ENCODE measurements at places on chromosomes 1 and 21.
A peak's percentile ranks its signal among the peaks of the same experiment; 100 is the strongest.

DNA sequence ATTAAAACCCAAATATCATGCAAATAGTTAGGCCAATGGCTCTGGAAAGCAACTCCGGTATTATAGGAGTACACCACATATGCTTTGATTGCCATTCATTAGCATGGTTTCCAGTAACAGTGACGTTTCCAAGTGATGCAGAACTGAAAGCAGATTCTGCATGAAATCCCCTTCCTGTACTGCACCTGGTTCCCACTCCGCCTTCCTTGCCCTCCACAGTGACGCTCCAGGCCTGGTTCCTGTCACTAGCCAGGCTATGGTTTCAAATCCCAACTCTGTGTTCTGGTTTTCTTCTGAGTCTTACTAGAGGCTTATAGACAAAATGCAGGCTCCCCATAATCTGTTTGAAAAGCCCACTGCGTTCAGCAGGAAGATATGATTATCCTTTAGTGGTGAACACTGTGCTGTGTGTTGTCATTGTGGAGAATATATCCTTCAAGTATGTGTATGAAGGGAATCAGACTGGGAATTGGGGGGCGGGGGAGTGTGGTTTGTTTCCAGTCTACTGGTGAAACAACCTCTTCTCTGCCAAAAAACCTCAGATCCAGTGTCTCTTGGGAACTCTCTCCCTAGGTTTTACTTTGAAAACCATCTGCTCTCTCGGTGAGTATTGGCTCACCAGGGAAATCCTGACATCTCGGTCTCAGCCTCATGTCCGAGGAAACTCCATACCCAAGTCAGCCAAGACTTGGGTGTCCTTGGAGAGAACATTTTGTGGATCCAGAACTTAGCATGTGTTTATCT, 78.7 kb downstream of the TYW3 start:
- no peak for DNase-seq

- H3K27ac ChIP-seq, result no peak overlapping the region
- no peak overlapping the region for H3K4me3 ChIP-seq
- H3K4me1 ChIP-seq, result no peaks in the 10 kb centered on the region
- DNase-seq, result no peak
- H3K36me3 ChIP-seq, result peaks cover 2% of the 10 kb centered on the region
- peaks cover 3% of the 10 kb centered on the region for H3K27me3 ChIP-seq
Measured at GRCh38 chr1:111581166-111581565, 38.4 kb upstream of the RAP1A start.

GRCh38 chr1:58156124-58156468, 390.4 kb downstream of the OMA1 start:
- no peaks in the 10 kb centered on the region for H3K4me1 ChIP-seq
- H3K27ac ChIP-seq, result no peak overlapping the region
- DNase-seq, result no peak
- H3K4me3 ChIP-seq, result no peak overlapping the region
- H3K27me3 ChIP-seq, result peaks cover 8% of the 10 kb centered on the region

DNA sequence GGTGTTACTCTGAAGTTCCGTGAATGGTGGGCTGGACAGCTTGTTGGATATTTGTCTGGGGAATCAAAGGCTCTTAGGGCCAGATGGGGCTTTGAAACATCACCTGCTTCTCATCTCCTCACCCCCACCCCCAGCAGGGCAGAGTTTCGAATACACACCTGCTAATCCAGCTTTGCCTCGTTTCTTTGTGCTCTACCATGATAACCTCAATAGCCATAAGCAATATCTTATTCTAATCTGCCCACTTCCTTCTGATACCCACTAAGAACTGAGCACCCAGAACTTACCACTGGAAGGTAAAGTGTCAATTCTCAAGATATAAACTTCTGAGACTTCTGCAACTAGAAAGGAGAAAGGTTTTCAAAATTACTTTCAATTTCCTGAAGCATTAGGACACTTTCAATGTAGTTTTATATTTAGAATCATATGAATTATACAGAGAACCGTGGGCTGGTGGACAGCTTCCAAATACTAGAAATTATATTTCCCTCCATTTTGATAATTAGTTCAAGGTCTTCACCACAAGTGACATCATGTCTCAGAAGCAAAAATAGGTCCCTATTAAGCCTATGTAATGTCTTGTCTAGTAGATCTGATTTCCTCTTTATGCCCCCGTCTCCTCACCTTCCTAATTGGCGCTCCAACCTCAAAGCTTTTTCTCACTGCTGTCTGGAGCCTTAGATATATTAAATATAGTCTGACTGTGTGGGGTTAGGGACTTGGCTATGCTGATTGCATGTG, 64.4 kb upstream of the NEK2 start:
- DNase-seq, result no peak
- H3K4me3 ChIP-seq, result no peak overlapping the region
- no peaks in the 10 kb centered on the region for H3K36me3 ChIP-seq
- no peak overlapping the region for H3K27ac ChIP-seq
- no peaks in the 10 kb centered on the region for H3K27me3 ChIP-seq

DNA sequence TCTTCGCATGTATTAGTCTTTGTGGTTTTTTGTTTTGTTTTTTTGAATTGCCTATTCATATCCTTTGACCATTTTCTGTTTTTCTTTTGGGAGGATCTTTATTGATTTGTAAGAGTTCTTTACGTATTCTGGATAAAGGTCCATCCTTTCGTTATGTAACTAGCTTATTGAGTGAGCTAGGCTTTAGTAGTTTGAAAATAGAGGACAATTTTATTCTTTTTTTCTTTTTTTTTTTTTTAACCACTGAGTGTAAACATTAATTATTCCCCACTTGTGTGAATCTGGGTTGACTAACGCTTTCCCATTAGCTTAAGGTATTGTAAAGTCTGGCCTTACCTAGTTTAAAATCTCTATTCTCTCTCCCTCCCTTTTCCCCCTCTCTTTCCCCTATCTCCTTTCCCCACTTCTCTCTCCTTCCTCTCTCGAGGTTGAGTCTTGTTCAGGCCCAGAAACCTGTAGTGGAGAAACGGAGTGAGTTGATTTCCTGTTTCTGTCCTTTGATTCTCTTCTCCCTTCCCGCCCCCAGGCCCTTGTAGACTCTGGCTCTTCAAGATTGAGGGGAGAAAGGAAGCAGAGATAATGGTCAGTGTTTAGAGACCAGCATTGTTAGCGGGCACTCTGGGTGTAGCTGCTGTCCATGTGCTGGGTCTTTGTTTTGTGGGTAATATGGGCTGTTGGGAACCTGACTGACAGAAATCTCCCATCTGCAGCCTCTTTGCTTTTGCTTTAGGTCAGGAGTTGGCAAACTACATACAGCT, 1.5 kb downstream of the MORC3 start:
- H3K4me1 ChIP-seq, result peaks cover 40% of the 10 kb centered on the region
- no peaks in the 10 kb centered on the region for H3K27me3 ChIP-seq
- H3K27ac ChIP-seq, result peak overlapping the region; percentile 98
- peak overlapping the region; percentile 87 for H3K4me3 ChIP-seq

GRCh38 chr1:226309398-226310244, 657 bp upstream of the LIN9 start:
- H3K27ac ChIP-seq, result peak overlapping the region; percentile 67
- peaks cover 4% of the 10 kb centered on the region for H3K27me3 ChIP-seq
- no peak for DNase-seq
- H3K4me3 ChIP-seq, result peak overlapping the region; percentile 78

DNA sequence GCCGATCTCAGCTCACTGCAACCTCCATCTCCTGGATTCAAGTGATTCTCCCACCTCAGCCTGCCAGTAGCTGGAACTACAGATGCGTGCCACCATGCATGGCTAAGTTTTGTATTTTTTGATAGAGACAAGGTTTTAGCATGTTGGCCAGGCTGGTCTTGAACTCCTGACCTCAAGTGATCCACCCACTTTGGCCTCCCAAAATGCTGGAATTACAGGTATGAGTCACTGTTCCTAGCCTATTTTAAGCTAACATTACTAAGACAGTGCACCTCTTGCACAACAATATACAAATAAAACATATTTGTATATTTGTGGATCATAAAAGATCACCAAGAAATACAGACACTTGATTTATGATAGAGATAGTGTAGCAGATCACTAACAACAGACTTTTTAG, 139.1 kb downstream of the DUSP10 start:
- H3K4me3 ChIP-seq, result no peak overlapping the region
- no peak overlapping the region for H3K27ac ChIP-seq
- no peaks in the 10 kb centered on the region for H3K4me1 ChIP-seq
- no peak for DNase-seq
- H3K27me3 ChIP-seq, result peaks cover 8% of the 10 kb centered on the region

- no peak for DNase-seq
- no peaks in the 10 kb centered on the region for H3K27me3 ChIP-seq
- H3K27ac ChIP-seq, result peak overlapping the region; percentile 7
- no peak overlapping the region for H3K4me3 ChIP-seq
- peaks cover 46% of the 10 kb centered on the region for H3K4me1 ChIP-seq
- H3K36me3 ChIP-seq, result peaks cover 3% of the 10 kb centered on the region
Measured at GRCh38 chr1:229709500-229710013, 83.5 kb downstream of the URB2 start.

- H3K27ac ChIP-seq, result no peak overlapping the region
- H3K4me1 ChIP-seq, result no peaks in the 10 kb centered on the region
- H3K4me3 ChIP-seq, result no peak overlapping the region
- H3K27me3 ChIP-seq, result no peaks in the 10 kb centered on the region
- DNase-seq, result no peak
Measured at GRCh38 chr1:26516987-26517765, 12.4 kb upstream of the RPS6KA1 start.

DNA sequence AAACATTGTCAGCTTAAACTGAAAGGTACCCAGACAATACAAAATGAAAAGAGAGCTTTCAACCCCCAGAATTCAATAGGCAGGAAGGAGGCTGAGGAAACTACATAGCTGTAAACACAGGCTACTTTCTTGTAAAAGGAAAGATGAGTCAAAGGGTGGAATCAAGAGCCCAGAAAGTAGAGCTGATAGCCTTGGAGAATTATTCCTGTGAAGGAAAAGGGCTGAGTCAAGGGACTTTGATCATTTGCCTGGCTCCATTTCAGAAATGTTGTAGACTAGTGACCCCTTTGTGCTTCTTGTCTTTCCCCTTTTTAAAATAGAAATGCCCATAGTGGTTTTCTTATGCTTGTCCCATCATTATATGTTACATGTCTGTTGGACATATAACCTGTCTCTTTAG, 597.6 kb downstream of the ADGRL2 start:
- no peak overlapping the region for H3K4me3 ChIP-seq
- H3K27me3 ChIP-seq, result no peaks in the 10 kb centered on the region

GRCh38 chr1:34009340-34009985, 145.6 kb downstream of the HMGB4 start:
- no peak for DNase-seq
- H3K27me3 ChIP-seq, result no peaks in the 10 kb centered on the region
- no peak overlapping the region for H3K4me3 ChIP-seq

DNA sequence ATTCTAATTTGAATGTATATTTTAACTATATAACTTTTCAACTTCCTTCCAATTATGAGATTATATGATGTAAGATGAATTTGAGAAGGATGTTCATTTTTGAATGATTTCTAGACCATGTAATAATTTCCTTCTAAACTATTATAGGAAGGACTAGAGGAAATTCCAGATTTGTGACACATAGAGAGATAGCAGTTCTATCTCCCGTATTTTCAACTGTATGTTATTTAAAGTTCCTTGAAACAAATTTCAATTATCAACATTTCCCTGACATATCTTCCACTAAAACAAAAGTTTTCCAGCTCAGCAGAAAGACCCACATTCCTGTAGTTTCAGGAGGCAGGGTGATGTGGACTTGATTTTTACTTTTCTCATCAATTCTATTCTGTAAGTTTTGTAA, 396.7 kb upstream of the C1orf87 start:
- H3K4me3 ChIP-seq, result no peak overlapping the region
- H3K36me3 ChIP-seq, result no peaks in the 10 kb centered on the region

DNA sequence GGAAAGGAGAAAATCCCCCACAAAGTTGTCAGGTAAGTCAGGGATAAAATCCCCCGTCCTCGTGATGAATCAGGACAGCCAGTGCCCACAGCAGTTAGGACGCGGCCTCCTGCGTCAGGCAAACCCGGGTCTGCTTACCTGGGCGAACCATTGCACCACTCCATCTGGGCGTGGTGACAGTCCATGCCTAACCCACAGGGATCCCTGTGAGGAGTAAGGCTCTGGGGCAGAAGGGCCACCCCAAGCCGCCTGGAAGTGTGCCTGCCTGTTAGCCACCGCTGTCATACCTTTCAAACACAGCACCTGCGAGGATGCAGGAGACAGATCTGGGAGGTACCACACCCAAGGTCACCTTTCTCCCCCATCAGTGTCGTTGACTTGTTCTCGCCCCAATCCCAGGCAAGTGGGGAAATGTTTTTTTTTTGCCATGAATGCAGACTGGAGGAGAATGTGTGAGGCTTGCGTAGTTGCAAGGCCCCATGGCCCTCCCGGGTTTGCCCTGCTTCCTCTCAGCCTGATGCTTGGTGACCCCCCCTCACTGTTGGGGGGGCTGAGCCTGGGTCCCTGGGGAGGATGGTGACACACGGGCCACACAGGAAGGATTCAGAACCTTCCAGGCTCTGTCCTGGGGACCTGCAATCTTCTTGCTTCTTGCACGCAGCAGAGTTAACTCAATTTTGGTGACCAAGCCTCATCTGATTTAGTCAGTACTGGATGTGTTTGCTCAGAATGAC, 107.0 kb downstream of the PGBD5 start:
- peaks cover 4% of the 10 kb centered on the region for H3K4me1 ChIP-seq
- H3K27me3 ChIP-seq, result no peaks in the 10 kb centered on the region
- no peak overlapping the region for H3K4me3 ChIP-seq
- no peak for DNase-seq

GRCh38 chr1:174800216-174800851, 199.4 kb upstream of the CACYBP start:
- H3K27me3 ChIP-seq, result no peaks in the 10 kb centered on the region
- no peaks in the 10 kb centered on the region for H3K36me3 ChIP-seq
- H3K27ac ChIP-seq, result no peak overlapping the region
- no peak for DNase-seq

DNA sequence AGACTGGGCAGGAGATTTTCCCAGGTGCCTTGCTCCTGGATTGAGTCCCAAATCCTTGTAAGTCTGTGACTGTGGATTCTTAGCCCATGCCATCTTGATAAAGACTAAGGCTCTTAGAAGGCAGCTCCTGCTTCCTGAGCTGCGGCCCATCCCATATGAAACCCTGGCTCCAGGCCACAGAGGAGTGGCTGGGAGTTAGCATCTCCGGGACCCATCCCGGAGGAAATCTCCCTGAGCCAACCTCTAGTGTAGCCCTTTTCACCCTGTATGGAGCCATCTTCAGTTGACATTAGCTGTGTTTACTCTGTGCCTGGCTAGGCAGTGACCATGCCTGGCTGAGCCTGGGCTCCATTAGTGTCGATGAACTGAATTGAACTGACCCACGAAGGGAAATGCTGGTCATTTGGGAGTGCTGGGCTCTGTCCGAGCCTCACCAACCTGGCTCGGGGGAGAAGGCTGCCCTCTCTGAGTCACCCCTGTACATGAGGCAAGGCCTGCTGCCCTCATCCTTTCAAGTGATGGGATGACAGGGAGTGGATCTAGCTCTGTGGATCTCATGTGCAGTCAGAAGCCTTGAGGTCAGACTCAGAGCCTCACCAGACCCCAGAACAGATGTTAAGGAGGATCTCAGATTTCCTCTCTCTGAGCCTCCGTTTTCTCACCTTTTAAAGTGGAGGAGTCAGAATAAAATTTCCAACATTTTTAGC, 37.5 kb downstream of the LGR6 start:
- H3K4me3 ChIP-seq, result no peak overlapping the region
- no peak overlapping the region for H3K27ac ChIP-seq
- H3K4me1 ChIP-seq, result peaks cover 26% of the 10 kb centered on the region
- H3K27me3 ChIP-seq, result peaks cover 3% of the 10 kb centered on the region
- peak; percentile 46 for DNase-seq
- H3K36me3 ChIP-seq, result no peaks in the 10 kb centered on the region

All from chondrocyte (in vitro differentiated cells).